ENCODE measurements at places on chromosomes 3 and 15. TPM values are rescaled to one million over a fixed set of nuclear protein-coding genes. Genes with fewer than 3 reads are reported as not detected.

DNA sequence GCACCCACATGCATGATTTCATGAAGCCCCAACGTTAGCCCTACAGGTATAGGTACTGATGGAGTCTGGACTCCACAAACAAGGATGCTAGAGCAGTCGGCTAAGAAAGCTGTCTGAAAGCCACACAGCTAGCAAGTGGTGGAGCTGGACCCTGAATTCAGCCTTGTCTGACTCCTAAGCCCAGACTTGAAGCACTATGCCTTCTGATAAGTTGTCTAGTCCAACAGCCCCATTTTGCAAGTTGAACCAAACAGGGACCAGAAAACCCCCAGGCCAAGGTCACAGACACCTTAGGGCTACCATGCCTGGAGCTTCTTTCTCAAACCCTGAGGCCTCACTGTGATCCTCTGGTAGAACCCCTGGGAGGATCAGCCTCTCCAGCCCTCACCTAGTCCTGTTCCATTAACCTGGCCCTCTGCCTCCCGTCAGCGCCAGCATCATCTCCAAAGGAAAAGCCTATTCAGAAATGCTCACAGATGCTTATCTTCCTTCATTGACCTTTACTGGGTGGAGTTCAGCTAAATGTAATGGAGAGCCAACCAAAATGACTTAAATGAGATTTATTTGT lies 1.7 kb upstream of the SLCO2A1 start:
- no peaks in the 10 kb centered on the region for H3K4me1 ChIP-seq
- no peaks in the 10 kb centered on the region for H3K36me3 ChIP-seq
- no peak overlapping the region for H3K4me3 ChIP-seq
- peak; percentile 15 for DNase-seq

DNA sequence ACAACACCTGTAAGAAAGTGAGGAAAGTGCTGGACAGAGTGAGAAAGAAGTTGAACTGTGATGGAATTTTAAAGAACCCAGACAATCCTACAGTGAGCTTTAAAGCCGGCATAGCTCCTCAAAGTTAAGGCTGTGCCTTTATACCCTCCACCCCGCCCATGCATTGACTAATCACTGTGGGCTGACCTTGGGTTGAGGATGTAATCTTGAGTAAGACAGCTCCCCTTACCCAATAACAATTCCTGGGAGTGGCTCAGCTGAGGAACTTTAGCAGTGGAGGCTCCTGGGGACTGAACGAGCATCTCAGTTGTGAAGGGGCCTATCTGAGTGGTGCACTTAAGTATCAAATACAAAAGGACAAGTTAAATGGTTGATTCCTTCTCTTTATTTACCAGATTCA lies 35.7 kb upstream of the ZNF770 start:
- DNase-seq, result no peak
- no peaks in the 10 kb centered on the region for H3K27me3 ChIP-seq
- H3K27ac ChIP-seq, result no peak overlapping the region
- H3K4me1 ChIP-seq, result no peaks in the 10 kb centered on the region

DNA sequence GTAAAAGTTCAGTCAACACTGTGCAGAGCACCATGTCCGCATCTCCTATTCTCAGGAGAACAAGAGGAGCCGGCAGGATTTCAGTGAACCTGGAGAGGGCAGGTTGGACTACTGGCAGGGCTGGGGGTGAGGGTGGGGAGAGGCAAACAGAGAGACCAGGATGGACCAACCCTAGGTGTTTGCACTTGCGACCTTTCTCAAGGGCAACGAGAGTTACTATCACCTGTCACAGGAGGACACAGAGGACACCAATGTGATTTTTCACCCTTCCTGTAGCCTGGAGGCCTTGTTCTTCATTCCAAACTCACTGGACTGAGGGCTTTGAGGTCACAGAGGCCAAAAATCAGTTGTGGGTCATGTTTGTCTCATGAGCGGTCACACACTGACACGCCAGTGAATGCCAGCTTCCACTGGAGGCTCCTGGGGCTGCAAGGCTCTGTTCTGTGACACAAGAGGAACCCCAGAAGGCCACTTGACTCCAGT lies 89.5 kb downstream of the CPN2 start:
- peak; percentile 20 for DNase-seq
- no peak overlapping the region for H3K4me3 ChIP-seq
- H3K27me3 ChIP-seq, result no peaks in the 10 kb centered on the region
- H3K4me1 ChIP-seq, result no peaks in the 10 kb centered on the region
- no peaks in the 10 kb centered on the region for H3K36me3 ChIP-seq

DNA sequence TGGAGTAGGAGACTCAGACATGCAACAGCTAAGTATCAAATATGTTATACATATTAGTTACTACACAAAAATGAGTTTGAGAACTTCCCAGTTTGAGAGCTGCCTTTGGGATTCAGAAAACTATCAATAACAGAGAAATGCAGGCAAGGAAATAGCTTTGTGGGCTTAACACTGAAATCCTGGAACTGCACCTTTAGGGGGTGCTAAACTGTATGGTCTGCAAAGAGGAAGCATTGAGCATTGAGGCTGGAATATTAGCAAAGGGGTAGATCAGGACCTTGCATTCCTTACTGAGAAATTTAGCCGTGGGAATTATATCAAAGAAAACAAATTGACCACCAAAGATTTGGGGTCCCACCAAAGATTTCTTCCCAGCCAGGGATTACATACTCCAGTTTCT lies 580.0 kb downstream of the ZNF385D start:
- no peaks in the 10 kb centered on the region for H3K36me3 ChIP-seq
- H3K4me1 ChIP-seq, result no peaks in the 10 kb centered on the region
- no peaks in the 10 kb centered on the region for H3K27me3 ChIP-seq
- DNase-seq, result no peak
- no peak overlapping the region for H3K4me3 ChIP-seq

DNA sequence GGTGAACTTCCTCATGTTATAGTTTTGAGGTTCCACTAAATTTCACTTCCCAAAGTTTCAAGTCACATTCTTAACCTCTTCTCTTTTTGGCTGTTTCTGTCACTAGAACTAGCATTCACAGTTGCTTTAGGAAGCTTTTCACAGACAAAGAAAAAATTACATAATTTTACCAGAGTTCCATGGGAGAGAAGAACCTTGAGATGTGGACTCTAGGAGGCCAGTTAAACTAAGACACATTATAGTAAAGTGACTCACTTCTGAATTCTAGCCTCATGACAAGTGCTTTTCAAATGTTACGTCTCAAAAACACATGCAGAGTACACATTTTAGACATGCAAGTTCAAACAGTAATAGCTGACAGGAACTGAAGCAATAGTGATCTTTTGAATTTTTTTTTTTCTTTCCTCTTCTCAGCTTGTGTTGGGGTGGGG lies 39.9 kb upstream of the LRTM1 start:
- H3K4me1 ChIP-seq, result no peaks in the 10 kb centered on the region
- no peak overlapping the region for H3K27ac ChIP-seq

Gene GOLGA6D
- total RNA-seq, result not detected

DNA sequence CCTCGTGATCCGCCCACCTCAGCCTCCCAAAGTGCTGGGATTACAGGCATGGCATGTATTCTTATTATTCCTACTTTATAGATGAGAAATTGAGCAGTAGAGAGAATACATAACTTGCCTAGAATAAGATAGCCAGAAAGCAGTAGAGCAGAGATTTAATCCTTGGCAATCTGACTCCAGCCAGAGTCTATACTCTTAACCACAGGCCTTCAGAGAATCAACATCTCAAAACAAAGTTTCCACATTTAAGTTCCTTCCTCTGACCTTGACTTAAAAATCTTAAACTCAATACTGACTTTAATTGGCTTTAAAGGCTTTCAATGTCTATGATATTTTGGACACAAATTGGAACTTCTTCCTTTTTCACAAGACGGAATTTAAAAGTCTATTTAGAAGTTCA lies 37.1 kb downstream of the ZNF106 start:
- no peak overlapping the region for H3K27ac ChIP-seq
- DNase-seq, result no peak

Gene ROPN1
- total RNA-seq, result 1.1 TPM

DNA sequence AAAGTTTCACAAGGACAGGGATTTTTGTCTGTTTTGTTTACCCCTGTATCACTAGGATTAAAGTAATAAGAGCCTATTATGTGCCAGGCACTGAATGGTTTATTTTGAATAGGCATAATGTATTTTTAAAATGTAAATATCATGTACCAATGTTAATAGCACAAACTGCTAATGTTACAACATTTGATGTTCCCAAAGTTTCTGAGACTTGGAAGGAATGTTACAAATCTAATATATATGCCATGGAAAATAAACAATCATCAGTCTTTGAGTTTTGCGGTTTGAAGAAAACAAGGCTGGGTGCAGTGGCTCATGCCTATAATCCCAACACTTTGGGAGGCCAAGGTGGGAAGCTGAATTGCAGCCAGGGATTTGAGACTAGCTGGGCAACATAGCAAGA lies 159.4 kb downstream of the CDIN1 start:
- no peak overlapping the region for H3K4me3 ChIP-seq
- no peak for DNase-seq
- H3K36me3 ChIP-seq, result no peaks in the 10 kb centered on the region
- H3K27ac ChIP-seq, result no peak overlapping the region
- no peaks in the 10 kb centered on the region for H3K4me1 ChIP-seq

- H3K27me3 ChIP-seq, result no peaks in the 10 kb centered on the region
- DNase-seq, result no peak
- H3K4me1 ChIP-seq, result no peaks in the 10 kb centered on the region
- no peak overlapping the region for H3K4me3 ChIP-seq
These were observed 14.8 kb upstream of the ACSBG1 start for GRCh38 chr15:78249131-78249530.

Gene GP5
- total RNA-seq, result 0.11 TPM

Gene GCSAM
- total RNA-seq, result 0.17 TPM

All from colonic mucosa (tissue), 4 donors.